ENCODE measurements at places on chromosomes 6 and 20.

DNA sequence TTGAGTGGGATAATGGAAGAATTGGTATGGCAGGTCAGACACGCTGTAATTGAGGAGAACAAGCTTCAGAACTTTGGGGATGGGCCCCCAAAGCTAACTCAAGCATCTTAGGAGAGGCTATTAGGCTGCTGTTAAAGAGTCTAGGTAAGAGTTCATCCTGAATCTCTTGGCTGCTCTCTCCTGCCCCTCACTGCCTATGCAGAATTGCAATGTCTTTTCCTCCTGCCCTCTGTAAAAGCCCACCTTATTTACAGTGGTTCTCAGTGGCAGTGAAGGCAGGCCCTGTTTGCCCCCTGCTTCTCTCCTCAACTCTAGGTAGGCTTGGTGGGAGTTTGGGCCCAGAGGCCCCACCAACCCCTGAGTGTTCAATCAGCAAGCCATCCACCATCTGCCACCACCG, 55.0 kb downstream of the LYRM2 start:
- no peak overlapping the region for H3K4me3 ChIP-seq
- no peak overlapping the region for H3K27ac ChIP-seq
- H3K36me3 ChIP-seq = no peaks in the 10 kb centered on the region
- no peaks in the 10 kb centered on the region for H3K4me1 ChIP-seq

DNA sequence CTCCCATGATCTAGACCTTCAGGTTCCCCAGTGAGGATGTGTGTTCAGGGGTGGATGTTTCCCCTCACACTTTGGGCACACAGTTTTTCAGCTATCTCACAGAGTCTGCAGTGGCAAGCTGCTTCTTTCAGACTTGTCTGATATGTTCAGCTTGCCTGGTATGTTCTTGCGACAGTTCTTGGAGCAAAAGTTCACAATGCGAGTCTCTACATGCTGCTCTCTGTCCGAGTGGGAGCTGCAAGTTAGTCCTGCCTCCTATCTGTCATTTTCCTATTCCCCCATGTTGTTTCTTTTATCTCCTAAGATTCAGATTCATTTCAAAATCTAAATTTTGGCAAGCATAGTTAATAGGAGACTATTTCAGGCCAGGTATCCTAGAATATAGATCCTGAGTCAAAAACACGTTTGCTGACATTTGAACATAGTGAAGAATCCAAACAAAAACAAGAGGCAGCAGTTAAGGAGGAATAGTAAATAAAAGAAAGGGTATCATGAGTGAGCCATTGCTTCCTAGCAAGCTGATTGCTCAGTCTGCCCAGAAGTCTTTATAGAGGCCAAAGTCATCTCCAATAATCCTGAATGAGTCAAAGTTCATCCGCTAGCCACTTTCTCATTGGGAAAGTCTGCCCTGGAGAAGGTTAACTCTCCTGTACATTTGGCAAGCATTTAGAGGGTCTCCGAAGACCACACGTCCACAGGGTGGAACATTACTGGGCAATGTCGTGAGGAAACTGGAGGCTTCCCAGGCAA, 140.2 kb upstream of the MOCS1 start:
- no peak overlapping the region for H3K4me3 ChIP-seq
- peaks cover 6% of the 10 kb centered on the region for H3K27me3 ChIP-seq
- no peaks in the 10 kb centered on the region for H3K4me1 ChIP-seq
- no peak overlapping the region for H3K27ac ChIP-seq

GRCh38 chr6:6397842-6398241, 77.4 kb upstream of the F13A1 start:
- H3K36me3 ChIP-seq = no peaks in the 10 kb centered on the region
- H3K27ac ChIP-seq = no peak overlapping the region
- H3K4me3 ChIP-seq = no peak overlapping the region
- H3K27me3 ChIP-seq = peaks cover 16% of the 10 kb centered on the region

DNA sequence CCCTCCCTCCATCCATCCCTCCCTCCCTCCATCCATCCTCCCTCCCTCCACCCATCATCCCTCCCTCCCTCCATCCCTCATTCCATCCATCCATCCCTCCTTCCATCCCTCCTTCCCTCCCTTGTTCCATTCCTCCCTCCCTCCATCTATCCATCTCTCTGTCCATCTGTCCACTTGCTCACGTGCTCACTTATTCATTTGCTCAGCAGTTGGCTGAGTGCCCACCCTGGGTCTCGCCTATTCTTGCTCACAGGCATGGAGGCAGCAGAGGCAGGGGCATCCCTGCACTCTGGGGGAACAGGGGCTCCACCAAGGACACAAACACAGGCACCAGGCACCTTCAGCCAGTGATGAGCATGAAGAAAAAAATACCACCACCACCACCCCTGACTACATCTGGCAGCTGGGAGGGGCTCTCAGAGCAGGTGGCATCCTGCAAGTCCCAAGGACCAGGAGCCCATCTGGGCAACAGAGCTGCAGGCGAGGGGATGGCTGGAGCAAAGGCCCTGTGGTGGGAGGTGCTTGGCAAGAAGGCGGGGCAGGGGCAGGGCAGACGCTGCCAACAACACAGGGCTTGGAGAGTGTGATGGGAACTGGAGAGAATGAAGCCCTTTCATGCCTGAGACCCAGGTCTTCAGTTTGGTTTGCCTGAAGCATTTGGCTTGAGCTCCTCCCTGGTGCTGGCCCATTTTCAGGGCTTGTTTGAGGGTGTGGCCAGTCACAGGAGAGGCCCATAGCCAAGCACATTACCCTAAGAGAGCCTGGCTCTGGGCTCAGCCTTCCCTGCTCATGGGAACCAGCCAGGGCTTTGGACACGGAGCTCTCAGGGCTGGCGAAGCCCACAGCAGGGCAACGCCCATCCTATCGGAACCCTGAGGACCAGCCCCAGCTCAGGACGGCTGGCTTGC, 40.2 kb upstream of the MRGBP start:
- no peak overlapping the region for H3K27ac ChIP-seq
- H3K36me3 ChIP-seq = no peaks in the 10 kb centered on the region
- H3K4me1 ChIP-seq = no peaks in the 10 kb centered on the region
- no peak for DNase-seq
- no peak overlapping the region for H3K4me3 ChIP-seq

GRCh38 chr6:34792605-34793500, 970 bp downstream of the BLTP3A start:
- no peaks in the 10 kb centered on the region for H3K27me3 ChIP-seq
- DNase-seq = no peak
- H3K36me3 ChIP-seq = peaks cover 11% of the 10 kb centered on the region

GRCh38 chr6:129753422-129753821, 43.4 kb upstream of the ARHGAP18 start:
- H3K4me3 ChIP-seq = no peak overlapping the region
- no peaks in the 10 kb centered on the region for H3K36me3 ChIP-seq
- H3K27ac ChIP-seq = no peak overlapping the region
- no peak for DNase-seq
- H3K4me1 ChIP-seq = peaks cover 31% of the 10 kb centered on the region
- H3K27me3 ChIP-seq = no peaks in the 10 kb centered on the region

- H3K27ac ChIP-seq = no peak overlapping the region
- H3K4me3 ChIP-seq = no peak overlapping the region
- no peaks in the 10 kb centered on the region for H3K36me3 ChIP-seq
- no peak for DNase-seq
These were observed 138.9 kb upstream of the TMEM170B start for GRCh38 chr6:11398451-11399326.

- peaks cover 41% of the 10 kb centered on the region for H3K36me3 ChIP-seq
- H3K4me3 ChIP-seq = no peak overlapping the region
- peaks cover 13% of the 10 kb centered on the region for H3K4me1 ChIP-seq
- H3K27me3 ChIP-seq = no peaks in the 10 kb centered on the region
These were observed 37.9 kb downstream of the ZC3H12D start for GRCh38 chr6:149446791-149447376.

DNA sequence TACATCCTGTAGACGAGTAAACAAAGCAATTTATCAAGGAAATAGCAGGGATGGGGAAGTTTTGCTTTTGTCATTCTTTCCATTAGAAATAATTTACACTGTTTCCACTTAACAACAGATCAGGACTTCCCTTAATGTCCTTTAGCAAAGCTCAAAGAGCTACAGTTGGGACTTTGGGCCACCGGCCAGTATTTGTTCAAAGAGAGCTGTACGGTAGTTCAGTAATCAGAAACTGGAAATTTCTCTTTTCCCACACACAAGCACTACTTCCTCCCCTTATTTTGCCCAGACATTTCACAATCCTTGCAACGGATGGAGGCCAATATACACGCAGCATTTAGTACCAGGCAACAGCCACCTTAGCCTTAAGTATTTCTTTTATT, 12.1 kb upstream of the HINT3 start:
- peaks cover 6% of the 10 kb centered on the region for H3K27me3 ChIP-seq
- DNase-seq = no peak
- no peaks in the 10 kb centered on the region for H3K4me1 ChIP-seq
- H3K27ac ChIP-seq = no peak overlapping the region

DNA sequence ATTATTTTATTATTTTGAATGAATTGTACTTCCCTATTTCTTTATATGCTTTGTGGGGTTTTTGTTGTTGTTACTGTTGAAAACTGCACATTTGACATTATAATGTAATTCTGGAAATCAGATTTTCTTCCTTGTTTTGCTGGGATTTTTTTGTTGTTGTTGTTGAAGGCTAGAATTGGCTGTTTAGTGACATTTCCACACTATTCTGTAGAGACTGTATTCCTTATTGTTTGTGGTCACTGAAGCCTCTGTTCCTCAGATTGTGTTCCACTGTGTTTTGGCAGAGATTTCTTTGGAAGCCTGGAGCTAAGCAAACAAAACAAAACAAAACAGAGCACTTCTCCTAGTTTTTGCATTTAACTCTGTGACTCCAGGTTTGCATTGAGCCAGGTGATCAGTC, 52.9 kb downstream of the CDYL start:
- peaks cover 31% of the 10 kb centered on the region for H3K36me3 ChIP-seq
- no peaks in the 10 kb centered on the region for H3K27me3 ChIP-seq
- no peak overlapping the region for H3K4me3 ChIP-seq
- no peak overlapping the region for H3K27ac ChIP-seq

All from activated B cell treated with CpG ODN at 0.5 μM for 24 hours (primary cell).